ENCODE measurements at places on chromosomes 1 and 21. TPM values are rescaled to one million over a fixed set of nuclear protein-coding genes. Genes with fewer than 3 reads are reported as not detected.

The FCRL6 gene
- not detected for total RNA-seq

The GNG4 gene
- 31.5 TPM for total RNA-seq

The OR2L3 gene
- total RNA-seq: 1.2 TPM

The SPOCD1 gene
- not detected for total RNA-seq

The RGSL1 gene
- total RNA-seq: not detected

The MPZ gene
- 1.4 TPM for total RNA-seq

The KCNJ9 gene
- 14.7 TPM for total RNA-seq

The MSH4 gene
- total RNA-seq: 1.6 TPM

GRCh38 chr21:20875742-20876141 lies 122.5 kb upstream of the NCAM2 start:
- no peak for DNase-seq

- no peak for DNase-seq
These were observed 55.9 kb downstream of the ZBTB18 start for GRCh38 chr1:244106837-244107493.

DNA sequence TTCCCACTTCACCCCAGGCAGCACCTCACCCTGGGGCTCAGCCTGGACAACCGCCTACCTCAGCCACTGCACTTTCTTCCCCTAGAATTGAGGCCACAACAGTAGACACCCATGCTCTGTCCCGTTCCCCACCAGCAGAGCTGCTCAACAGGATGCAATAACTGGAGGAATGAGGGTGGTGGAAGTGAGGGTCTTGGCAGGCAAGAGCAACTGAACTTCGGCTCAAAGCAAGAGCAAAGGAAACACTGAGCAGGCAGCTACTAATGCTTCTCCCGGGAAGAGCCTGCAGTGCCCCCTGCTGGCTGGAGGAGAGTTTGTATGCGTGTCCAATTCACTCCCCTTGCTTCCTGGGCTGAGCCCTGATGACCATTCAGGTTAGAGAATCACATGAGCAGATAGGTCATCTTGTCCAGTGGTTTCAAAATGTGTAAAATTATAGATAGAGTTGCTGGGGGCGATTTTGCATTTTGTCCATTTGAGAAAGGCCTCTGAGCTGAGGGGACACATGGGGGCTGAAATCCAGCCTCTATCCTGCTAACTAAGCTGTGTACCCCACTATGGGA lies 13.9 kb downstream of the NT5C1A start:
- no peak for DNase-seq

- no peak for DNase-seq
These were observed 16.0 kb upstream of the STRIP1 start for GRCh38 chr1:110018396-110018795.

DNA sequence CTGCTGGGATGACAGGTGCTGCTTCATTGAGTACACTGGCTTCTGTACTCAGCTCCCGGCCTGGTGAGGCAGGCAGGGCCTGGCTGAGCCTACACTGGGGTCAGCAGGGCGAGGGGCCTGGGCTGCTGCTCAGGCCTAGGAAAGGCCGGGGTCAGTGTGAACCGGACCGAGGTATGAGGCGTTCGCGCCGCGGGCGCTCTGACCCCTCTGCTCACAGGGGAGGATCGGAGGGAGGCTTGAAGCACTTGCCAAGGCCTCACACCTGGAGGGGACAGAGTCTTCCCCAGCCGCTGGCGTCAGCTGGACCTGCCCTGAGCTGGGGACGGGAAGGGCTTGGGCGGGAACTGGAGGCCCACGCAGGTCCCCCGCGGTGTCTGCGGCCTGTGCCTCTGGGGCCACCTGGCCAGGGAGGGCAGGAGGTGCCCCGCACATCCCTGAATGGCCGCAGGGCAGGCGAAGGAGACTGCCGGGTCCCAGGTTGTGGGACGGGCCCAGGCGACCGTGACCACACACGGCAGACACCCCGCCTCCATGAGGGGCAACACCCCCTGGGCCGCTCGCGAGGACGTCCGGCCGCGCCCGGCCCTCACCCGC lies 466 bp downstream of the PEX10 start:
- no peak for DNase-seq

GRCh38 chr1:10897321-10897980 lies 101.0 kb upstream of the CASZ1 start:
- no peak for DNase-seq

GRCh38 chr1:172613294-172613693 lies 45.6 kb upstream of the FASLG start:
- DNase-seq: no peak

DNA sequence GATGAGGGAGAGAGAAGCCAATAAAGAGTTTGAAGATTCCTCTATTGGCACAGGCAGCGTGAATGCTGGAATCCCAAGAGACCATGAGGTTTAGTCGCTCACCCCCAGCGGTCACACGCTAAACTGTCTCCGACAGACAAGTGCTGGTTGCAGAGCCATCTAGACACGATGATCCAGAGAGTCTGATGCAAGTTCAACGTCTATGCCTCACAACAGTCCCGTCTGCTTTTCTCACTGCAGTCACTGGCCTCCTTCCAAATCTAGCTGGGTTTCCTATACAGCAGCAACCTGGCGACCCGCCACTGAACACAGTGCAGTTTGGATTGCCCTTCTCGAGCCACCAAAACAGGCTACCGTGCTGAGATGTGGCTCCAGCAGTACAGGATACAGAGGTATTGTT lies 98.6 kb upstream of the KRTAP19-8 start:
- peak; percentile 31 for DNase-seq

- DNase-seq: no peak
These were observed 377.4 kb upstream of the RUNX1 start for GRCh38 chr21:35426469-35426868.

DNA sequence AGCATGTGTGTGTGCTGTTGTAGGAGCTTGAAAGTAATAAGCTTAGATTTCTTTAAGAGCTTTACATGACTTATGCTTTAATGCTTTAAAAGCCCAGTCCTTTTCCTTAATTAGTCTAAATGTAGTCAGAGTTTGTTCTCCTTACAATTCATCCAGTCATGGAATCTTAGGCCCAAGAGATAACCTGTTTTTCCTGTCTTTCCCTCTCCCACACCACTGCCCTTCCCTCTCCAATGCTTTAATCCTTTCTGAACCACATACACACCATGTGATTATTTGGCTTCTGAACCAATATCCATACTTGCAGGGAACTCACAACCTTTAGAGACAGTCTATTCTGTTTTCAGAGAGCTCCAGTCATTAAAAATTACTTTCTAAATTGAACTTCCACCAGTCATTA lies 37.6 kb downstream of the ALG6 start:
- DNase-seq: no peak

Data from occipital lobe (tissue), 3 donors.